ENCODE measurements at places on chromosomes 3 and 15.

- DNase-seq = no peak
Observed at GRCh38 chr15:63218100-63218808, 28.8 kb downstream of the RAB8B start.

- no peak for DNase-seq
Observed at GRCh38 chr3:15766406-15766805, 31.4 kb downstream of the ANKRD28 start.

DNA sequence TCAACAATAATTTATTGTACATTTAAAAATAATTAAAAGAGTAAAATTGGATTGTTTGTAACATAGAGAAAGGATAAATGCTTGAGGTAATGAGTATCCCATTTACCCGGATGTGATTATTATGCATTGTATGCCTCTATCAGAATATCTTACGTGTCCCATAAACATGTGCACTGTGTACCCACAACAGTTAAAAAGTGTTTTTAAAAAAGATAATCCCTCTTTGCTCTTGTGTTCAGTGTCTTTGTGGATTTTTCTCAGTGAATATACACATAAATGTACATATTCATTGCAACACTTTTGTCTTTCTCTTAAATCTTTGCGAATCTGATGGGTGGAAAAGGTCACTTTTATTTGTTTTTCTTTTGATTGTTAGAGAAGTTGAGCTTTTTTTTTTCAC, 20.4 kb downstream of the YEATS2 start:
- DNase-seq = no peak

- DNase-seq = no peak
Observed at GRCh38 chr3:39405687-39406367, 693 bp upstream of the RPSA start.

DNA sequence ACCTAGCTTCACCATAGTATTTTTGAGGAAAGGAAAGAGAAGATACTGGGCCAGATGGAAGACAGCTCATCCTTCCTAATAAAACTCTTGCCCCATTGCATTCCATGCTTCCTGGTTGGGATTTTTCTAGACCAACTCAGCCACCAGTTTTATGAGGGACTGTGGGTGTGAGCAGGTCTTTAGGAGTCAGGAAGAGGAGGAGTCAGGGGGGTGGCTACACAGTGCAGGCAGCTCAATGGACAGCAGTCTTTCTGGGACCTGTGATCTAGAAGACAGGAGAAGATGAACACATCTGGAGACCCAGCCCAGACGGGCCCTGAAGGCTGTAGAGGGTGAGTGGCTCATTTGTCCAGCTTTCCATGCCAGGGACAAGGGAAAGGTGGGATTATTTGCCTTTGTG, at the start of gene NOX5:
TSS of gene NOX5 (plus strand) at position 242 of the 400 bp plus-strand sequence. CDS start at position 283, 41 bp downstream.
- DNase-seq = no peak

- no peak for DNase-seq
Observed at GRCh38 chr3:197353867-197354567, 55.6 kb upstream of the DLG1 start.

DNA sequence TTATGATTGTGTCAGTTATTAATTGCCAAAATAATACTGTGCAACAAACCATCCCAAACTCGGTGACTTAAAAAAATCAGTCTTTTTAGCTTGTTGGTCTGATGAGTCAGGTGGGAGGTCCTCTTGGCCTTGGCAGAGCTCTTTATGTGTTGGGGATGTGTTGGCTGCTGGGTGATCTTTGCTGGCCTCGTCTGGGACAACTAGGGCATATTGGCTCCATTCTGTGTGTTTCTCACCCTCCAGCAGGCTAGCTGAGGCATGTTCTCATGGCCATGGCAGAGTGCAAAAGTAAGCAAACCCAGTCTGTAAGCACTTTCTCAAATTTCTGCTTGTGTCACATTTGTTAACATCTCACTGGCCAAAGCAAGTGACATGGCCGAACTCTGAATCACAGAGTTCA, 251.6 kb downstream of the RPLP1 start:
- no peak for DNase-seq

DNA sequence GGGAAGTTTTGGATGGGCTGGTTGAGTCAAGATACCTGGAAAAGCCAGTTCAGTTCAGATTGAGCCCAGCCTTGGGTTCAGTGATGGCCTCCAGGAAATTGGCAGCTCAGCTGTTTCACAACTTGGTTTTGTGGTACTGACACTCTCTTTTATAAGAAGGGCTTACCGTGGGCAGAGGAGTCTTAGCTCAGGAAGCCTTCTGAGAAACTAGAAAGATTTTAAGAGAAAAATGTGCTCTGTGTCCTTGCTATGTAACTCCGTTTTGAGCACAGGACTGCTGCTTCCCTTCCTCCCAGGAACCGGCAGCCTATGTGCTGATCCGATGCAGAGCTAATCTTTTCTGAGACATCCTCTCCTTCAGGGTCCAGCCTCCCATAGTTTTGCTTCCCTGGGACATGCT, 46.6 kb upstream of the RASGRP1 start:
- no peak for DNase-seq

- no peak for DNase-seq
Observed at GRCh38 chr15:67769497-67770357, 55.6 kb upstream of the SKOR1 start.

DNA sequence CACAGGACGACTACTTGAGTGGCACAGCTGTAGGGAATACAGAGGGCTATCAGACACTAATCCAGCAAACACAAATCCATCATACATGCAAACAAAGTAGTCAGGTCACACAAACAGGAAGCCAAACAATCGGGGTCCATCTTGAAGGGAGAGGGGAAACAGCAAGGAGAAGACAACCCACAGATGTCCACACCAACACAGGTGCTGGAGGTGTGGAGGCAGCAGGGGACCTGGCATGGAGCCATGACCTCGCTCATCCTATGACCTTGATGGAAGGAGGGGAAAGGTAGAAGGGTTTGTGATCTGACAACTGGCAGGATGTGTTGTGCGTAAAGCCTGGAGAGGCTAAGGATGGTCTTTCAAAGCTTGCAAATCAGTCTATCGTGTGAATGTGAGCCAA, 39.9 kb upstream of the SKOR1 start:
- no peak for DNase-seq

DNA sequence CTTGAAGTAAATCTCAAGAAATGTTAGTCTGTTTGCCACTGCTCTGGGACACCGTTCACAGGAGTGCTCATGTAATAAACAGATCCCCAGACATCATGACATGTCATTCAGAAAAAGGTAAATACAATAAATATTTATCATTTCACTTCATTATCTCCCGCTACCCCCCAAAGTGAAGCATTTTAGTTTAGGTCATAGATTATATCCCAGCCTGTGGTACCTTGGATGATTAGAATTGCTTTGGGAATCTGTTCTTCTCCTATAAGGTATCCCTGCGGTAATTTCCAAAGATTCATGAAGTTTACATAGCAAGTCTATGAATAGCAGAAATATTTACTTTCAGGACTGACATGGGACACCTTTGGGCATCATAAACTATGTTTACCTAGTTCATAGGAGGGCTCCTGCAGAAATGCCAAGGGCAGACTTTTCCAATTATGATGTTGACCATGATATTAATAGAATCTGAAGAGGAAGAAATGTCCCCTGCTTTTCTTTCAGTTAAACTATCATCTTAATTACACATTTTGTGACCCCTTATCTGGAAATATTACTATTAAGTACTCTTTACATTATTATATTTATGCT, 268.0 kb downstream of the NAALADL2 start:
- DNase-seq = no peak

- DNase-seq = no peak
Observed at GRCh38 chr15:66981771-66982170, 83.6 kb upstream of the SMAD3 start.

GRCh38 chr15:60912984-60913697, 316.0 kb downstream of the RORA start:
- no peak for DNase-seq

DNA sequence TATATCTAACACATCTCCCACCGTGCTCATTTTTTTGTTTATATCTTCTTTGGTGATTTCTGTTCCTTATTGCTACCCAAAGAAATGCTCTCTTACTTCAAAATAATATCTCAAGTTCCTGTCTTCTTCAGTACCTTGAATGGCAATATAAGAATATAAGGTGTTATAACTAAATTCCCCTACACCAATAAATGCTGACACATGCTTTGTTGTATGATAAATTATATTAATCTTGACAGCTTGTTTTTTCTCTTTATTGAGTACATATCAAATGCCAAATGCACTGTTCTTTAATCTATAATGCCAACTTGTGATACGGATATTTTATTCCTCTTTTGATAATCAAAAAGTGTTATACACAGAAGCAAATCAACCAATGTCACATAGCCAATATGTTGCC, 540.3 kb downstream of the PYDC2 start:
- no peak for DNase-seq

- no peak for DNase-seq
Observed at GRCh38 chr15:88651136-88651732, 12.4 kb downstream of the ISG20 start.

DNA sequence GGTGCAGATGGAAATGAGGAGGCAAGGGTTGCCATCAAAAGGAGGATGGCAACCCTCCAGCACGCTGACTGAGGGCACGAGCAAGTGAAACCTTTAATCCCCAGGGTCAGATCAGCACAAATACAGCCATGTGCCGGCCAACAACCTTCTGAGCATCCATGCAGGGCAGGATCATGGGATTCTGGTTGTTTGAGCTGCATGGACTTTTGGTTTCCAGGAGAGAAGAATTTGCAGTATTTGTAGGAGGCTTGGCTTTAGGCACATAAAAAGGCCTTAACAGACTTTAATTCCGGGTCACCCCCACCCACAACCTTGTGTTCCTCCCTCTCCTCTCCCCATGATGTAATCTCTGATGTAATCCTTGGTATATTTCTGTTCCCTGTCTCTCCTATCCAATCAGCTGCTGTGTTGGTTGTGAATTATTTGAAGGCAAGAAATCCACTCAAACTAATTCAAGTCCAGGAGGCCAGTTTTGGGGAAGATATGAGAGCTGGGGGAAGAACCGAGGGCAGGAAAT, 254.3 kb downstream of the SHQ1 start:
- no peak for DNase-seq

DNA sequence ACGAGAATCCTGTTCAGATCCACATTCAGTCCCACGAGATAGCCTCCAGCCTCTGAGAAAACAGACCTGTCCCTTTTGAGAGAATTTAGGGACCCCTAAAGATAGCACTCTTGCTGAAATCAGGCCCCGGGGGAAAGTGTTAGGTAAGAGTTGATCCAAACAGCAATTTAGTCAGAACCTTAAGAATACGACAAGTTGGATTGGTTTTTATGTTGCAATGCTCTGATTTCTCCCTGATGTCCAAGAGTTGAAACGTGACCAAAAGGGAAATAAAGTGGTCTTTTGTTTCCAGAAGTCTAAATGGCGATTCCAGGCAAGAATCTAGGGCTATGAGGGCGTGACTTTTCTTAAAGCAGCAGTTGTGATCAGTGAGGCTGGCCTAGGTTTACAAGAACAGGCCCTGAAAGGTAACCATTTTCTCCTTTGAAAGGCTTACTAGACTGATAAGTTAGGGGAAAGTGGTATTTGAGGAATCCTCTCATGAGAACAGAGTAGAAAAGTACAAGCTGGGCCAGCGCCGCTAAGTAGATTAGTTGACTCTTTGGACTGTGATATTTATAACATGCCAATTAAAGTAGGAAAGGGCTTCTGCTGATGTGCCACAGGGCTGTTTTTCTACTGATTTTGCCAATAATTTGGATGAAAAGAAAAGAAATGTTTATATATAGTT, 4.9 kb downstream of the MAN2A2 start:
- DNase-seq = no peak

- DNase-seq = no peak
Observed at GRCh38 chr15:26083457-26083856, 220.3 kb upstream of the ATP10A start.

GRCh38 chr15:73050561-73051295, 1.5 kb upstream of the NEO1 start:
- DNase-seq = no peak

DNA sequence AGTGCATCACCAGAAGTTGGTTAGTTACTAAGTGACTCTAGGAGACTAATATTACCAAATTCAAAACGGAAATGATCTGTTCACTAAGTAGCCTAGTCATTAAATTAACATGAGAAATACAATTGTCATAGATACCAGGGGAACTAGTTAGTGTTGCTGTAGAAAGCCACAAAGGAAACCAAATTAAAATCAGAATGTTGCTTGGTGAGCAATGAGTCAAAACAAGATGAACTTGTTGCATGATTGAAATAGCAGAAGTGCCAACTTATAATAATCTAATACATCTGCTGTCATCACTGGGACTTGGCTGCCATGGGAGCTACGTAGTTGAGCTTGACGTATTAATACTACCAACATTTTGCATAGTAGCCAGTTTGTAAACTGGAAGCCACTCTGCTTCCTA, 458.1 kb downstream of the DIPK2A start:
- DNase-seq = no peak

DNA sequence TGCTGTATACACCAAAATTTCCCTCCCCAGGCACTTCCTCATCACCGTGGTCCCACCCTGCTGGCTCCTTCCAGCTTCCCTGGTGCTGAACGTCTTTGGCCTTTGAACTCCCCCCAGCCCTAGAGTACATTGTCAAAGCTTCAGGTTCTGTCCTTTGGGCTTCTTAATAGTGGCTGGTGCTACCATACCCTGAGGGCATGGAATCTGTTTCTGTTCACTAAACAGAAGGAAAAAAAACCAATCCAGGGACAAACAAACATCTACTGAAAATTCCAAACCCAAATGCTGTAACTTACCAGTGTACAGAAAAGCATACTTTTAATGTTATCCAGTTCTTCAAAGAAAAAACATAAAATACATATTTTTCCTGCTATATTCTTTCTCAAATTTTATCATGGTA, 148.7 kb downstream of the MYLK start:
- no peak for DNase-seq

- peak; percentile 31 for DNase-seq
Observed at GRCh38 chr3:18134386-18135059, 290.6 kb downstream of the SATB1 start.

- no peak for DNase-seq
Observed at GRCh38 chr3:700514-700913, 392.3 kb upstream of the CNTN6 start.

- DNase-seq = no peak
Observed at GRCh38 chr3:98457543-98457942, 5.5 kb upstream of the OR5K1 start.

DNA sequence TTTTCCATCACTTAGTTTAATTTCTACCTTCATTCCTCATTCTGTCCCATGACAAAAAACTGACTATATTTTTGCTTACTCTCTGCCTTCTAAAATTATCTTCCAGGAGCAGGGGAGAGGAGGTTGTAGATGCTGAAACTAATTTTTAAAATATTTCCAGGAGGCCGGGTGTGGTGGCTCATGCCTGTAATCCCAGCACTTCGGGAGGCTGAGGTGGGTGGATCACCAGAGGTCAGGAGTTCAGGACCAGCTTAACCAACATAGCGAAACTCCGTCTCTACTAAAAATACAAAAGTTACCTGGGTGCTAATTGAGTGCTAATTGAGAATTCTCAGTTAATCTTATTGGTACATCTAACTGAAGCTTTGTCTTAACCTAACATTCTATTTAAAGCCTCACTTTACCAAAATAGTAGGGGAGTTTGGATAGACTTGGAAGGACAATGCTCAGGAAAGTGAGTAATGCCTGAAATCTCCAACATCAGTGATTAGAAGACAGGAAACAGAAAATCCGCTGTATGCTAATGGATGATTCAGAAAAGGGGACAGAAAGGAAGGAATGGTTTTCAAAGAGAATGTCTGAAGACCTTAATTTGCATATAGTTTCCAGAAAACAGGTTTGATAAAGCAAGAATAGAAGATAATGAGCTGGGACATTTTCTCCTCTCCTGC, 336.1 kb downstream of the GBE1 start:
- DNase-seq = no peak

- no peak for DNase-seq
Observed at GRCh38 chr15:64092075-64092820, 1.4 kb downstream of the CIAO2A start.

Measured in bone marrow (tissue), 2 donors.